ENCODE measurements at places on chromosomes 2 and 18.

GRCh38 chr2:75709297-75709696 is 1.4 kb downstream of the GCFC2 start:
- DNase-seq = no peak

DNA sequence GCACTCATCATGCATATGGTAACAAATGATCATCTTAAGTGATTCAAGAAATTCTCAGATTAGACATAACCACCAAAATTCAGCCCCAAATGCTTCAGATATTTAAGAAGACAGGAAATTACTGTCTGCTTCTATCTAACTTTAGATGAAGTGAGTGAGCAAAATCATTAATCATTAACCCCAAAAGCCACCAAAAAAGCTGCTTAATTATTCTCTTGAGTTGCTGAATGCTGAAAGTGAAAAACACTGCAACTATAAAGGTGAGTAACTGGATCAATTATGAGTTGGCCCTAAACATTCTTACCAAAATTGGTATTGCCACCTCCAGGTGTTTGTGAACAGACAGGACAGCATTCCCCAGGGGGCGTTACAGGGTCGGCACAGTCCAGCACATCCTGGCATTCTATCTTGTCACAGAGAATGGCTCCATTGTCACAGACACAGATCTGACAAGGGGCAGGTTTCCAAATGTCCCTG is 69.6 kb downstream of the COL5A2 start:
- DNase-seq = no peak

DNA sequence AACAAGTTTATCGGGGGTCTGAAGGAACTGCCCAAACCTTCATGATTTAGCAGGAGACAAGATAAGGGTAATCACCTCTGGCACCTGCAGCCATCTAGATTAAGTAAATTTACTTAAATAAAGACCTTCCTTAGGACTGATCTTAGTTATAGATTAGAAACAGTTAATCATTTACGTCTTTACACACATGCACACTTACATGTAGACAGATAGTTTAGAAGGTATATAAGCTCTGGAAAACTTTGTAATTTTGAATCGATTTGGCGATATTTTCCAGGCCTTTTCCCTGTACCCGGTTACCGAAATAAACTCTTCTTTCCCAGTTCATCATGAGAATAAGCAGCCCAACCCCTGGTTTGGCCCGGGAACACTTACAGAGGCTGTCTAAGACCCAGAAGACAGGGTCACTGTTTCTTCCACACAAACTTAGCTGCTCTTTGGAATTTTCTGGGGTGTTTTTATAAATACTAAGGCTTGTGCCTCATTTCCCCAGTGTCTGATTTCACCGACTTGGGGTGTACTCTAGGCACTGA is 560 bp upstream of the SKA1 start:
- no peak for DNase-seq

- peak; percentile 15 for DNase-seq
Observed at GRCh38 chr2:109435901-109436598, 177.7 kb downstream of the SEPTIN10 start.

DNA sequence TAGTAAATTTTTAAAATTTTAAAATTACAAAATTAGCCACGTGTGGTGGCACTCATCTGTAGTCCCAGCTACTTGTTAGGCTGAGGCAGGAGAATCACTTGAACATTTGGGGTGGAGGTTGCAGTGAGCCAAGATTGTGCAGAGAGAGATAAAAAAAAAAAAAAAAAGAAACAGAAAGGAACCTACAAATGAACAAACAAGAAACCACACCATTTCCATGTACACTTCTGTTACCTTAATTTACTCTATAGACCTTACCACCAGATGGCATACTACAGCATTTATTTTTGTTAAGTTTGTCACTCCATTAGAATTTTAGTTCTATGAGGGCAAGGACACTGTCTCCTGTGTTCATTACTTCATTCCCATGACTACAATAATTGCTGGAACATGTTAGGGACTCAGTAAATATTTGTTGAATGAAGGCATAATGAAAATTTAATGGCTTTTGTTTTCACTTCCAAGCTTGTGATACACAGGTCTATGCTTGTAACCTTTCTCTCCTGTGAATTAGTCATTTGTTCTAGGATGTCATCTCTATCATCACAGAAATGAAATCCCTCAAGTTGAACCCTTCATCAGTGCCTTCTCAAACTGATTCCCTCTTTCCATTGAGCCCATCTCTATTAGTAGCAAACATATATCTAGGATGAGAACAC is 76.0 kb downstream of the ARHGAP15 start:
- DNase-seq = no peak

DNA sequence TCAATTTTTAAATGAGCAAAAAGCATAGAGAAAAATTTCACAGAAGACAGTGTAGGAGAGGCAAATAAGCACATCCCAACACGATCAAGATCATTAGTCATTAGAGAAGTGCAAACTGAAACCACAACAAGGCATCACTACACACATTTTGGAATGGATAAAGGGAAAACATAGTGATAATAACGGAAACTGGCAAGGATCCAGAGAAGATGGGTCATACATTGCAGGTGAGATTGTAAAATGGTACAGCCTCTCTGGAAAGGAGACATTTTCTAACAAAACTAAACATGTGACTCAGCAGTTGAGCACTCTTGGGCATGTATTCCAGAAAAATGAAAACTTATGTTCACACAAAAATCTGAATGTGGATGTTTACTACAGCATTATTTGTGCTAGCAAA is 98.3 kb upstream of the TMEM17 start:
- DNase-seq = no peak

- DNase-seq = no peak
Observed at GRCh38 chr2:201260302-201260800, at the start of gene CASP8. CASP8 (plus strand) TSS chr2:201260536; CDS start chr2:201266487, 5,951 bp downstream.

DNA sequence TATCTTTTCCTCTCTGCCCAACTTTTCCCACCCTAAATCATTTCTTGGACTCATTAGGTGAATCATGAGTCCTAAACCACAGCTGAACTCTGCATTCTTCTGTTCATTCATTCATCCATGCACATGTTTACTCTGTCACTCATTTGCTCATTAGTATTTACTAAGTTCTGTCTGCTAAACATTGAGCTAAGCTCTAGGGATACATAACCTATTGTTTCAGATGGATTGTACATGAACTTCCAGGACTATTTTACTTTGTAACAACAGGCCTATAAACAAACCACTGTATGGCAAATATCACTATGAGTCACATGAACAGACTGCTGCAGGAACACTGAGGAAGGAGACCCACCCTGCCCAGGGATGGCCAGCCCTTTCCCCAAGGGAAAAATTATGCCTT is 14.6 kb upstream of the DYNC2LI1 start:
- no peak for DNase-seq

- no peak for DNase-seq
Observed at GRCh38 chr2:203438528-203438927, 96.6 kb downstream of the RAPH1 start.

GRCh38 chr18:59813942-59814341 is 85.9 kb upstream of the PMAIP1 start:
- no peak for DNase-seq

- no peak for DNase-seq
Observed at GRCh38 chr2:64700133-64700809, 46.6 kb upstream of the SERTAD2 start.

DNA sequence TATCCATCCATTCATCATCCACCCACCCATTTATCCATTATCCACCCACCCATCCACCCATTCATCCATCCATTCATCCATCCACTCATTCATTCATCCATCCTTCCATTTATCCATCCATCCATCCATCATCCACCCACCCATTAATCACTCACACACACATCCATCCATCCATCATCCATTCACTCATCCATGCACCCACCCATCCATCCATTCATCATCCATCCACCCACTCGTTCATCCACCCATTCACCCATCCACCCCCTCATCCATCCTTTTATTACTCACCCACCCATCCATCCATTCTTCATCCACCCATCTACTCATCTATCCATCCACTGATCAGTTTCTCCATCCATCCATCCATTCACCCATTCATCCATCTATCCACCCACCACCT is 8.1 kb upstream of the TPO start:
- DNase-seq = no peak

DNA sequence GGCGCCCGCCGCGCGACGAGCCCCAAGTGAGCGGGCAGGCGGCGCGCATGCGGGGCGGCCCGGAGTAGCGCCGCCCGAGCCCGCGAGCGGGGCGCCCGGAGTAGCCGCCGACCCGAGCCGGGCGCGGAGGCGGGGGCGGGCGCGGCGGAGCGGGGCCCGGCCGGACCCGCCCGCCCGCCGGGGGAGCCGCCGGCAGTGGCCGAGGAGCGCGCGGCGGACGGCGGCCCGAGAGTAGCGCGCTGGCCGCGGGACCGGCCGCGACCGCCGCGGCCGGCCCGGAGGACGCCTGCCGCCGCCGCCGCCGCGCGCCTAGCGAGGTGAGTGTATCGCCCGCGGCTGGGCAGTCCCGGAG is at the start of gene GALNT1:
TSS of gene GALNT1 (plus strand) at position 195 of the 352 bp plus-strand sequence. CDS start 72,923 bp downstream, outside the sequence.
- no peak for DNase-seq
